Choroid plexus epithelial cell (primary cell): ENCODE measurements at places on chromosomes 11 and 22.

GRCh38 chr11:67630228-67630942 is 648 bp upstream of the NUDT8 start:
- DNase-seq = peak; percentile 98

DNA sequence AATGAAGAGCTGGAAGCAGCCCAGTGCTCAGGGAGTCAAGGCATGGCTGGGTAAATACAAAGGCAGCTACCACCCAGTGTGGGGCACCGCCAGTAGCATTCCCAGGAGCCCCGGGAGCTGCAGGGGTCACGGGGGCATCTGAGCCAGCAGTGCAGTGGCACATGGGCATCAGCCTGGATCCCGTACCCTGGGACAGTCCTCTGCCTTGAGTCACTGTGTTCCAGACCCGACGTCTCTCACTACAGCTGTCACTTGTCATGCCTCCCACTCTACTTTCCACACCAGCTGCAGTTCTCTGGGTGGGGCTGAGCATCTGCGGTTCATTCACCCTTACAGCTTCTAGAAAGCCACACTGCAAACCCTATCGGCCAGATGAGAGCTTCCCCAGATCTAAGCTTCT is 29.6 kb downstream of the DHCR7 start:
- no peak for DNase-seq

DNA sequence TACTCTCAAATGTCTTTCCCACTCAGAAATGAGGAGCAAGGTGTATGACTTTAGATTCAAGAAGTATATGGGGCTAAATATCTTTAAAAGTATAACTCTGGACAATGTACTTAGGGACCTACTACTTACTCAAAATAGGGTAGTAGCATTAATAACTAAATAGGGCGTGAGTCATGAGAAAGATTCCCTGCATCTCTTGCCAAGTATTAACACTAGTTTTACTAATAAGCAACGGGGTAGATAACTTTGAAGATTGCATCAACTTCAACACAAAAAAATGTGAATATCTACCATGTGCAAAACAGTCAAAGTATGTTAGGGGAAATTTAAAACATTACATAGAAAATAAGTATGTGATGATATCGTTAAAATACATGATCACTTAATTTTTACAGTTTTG is 99.6 kb downstream of the PGR start:
- DNase-seq = peak; percentile 19

- DNase-seq = no peak
Observed at GRCh38 chr22:33221568-33221967, 163.4 kb upstream of the SYN3 start.

- peak; percentile 8 for DNase-seq
Observed at GRCh38 chr22:22553735-22554586, 5.1 kb downstream of the PRAME start.

DNA sequence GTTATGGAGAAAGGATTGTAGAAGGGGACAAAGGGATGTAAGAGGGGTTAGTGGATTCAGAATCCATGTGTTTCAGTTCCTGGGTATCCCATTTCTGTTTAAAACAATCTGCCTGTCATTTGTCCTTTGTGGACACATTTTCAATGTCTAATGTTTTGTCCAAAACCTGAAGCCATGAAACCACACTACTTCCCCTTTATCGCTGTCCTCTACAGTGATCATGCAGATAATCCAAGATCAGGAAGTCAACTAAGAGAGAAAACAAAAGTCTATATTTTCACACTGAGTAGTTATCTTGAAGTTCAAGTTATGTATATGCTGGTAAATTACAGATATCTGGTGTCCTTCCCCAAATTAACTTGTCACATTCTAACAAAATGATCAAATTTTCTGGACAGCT is 457.0 kb downstream of the NTM start:
- DNase-seq = no peak

DNA sequence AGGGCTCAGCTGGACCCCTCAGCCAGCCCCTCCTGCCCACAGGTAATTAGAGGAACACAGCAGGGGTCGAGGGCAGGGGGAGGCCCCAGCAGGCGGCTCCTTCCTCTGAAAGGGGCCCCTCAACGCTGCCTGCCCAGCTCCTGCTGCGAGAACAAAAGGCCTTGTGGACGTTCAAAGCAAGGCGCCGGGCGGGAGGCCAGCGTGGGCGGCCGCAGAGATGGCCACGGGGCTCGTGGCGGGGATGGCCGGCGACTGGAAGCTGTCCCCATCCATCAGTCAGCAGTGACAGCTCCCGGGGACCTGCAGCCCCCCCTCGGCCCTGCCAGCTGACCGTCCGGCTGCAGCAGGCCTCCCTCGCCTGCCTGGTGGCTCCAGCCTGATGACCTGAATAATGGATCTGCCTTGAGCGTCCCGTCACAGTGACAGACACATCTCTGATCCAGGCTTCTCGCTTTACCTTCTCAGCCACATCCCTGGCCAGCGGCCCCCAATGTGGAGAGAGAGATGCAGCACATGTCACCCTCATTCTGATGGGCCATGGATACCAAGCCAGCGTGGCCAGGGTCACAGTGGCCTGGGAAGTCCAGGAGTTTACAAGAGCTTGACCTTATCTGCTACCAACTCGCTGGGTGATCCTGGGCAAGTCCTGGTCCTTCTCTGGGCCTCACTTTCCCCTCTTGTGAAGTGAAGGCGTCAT is 159.3 kb downstream of the MN1 start:
- DNase-seq = no peak

DNA sequence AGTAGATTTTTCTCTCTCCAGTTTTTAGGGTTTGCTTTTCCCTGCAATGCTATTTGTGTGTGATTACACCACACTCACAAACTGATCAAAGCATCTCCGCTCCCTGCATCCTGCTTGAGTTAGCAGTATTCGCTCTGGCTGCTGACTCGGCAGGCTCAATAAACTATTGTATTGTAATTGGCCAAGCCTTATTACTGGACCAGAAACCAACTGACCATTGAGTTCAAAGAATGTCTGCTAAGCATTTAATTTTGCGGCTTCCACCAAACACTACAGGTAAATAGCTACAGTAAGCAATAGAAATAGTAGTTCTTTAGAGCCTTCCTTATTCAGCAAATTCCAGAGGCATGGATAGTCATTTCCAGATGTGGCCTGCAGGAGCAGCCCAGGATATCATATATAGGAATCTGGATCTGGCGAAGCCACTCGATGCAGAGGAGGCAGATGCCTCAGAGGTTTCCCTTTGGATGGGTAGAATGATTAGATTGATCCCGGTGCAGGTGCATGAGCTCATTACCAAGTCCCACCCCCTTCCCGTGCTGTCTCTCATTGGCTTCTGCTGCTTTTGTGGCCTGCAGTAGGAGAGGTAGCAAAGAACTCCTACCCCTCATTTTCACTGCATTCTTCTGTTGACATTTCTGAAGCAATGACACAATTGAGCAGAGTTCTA is 77.3 kb downstream of the COMMD9 start:
- no peak for DNase-seq

DNA sequence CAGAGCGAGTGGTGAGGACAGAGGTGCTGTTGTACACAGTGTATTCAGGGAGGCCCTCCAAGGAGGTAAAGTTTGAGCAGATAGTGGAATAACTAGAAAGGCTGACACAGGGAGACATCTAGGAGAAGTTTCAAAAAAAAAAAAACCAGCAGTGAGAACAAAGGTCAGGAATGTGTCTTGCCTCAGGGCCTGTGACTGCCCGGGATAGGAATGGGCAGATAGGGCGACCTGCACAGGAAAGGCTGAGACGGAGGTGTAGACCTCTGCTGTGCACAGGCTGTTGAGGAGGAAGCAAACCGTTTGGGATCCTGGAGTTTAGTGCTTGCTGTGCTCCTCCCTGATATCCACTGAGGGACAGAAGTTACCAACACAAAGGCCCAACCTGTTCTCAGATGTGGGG is 406.5 kb upstream of the B3GAT1 start:
- DNase-seq = no peak

DNA sequence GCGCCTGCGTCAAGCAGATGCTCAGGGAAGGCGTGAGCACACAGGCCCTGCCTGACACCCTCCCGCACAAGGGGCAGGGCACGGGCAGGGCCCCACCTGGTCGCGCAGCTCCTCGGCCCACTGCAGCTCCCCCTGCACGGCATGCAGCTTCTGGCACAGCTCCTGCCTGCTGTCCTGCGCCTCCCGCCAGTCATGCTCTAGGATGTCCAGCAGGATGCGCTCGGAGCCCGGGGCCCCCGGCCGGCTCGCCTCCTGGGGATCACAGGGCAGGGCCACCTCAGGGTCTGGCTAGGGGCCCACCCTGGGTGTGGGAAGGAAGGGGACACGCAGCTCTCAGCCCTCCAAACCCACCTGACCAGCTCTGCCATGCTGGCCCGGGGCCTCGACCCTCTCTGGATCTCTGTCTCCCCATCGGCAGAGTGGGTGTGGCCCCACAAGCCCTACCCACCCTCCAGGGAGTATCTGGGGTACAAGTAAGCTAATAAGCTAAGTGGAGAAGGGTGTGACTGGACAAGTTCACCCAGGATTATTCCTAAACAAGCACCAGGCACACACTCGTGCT is 10.7 kb downstream of the CARD10 start:
- no peak for DNase-seq

- no peak for DNase-seq
Observed at GRCh38 chr11:94507485-94507884, 4.8 kb upstream of the C11orf97 start.

GRCh38 chr11:31628111-31628510 is 118.5 kb downstream of the ELP4 start:
- DNase-seq = no peak

- no peak for DNase-seq
Observed at GRCh38 chr11:117580866-117581265, 216.2 kb downstream of the DSCAML1 start.

GRCh38 chr22:38303974-38304373 is 13.3 kb downstream of the CSNK1E start:
- no peak for DNase-seq

- DNase-seq = no peak
Observed at GRCh38 chr11:110027627-110028371, 65.4 kb upstream of the ZC3H12C start.

GRCh38 chr22:27919942-27920755 is 1.1 kb upstream of the PITPNB start:
- DNase-seq = peak; percentile 73

DNA sequence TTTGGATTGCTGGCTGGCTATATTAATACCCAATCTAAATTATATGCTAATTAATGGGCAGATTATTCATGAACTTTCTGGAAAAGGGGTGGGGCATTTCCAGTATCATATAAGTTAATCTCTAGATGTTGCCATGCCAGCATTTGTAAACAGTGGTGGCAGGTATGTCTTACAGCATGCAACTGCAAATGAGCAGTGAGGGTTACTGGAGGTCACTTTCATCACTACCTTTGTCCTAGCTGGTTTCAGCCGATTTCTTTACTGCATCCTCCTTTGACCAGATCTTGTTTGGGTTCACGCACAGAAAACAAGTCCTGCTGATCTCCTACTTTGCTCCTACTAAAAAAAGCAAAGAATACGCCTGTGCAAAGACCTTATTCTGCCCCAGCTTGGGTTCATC is 89.1 kb upstream of the USP47 start:
- DNase-seq = no peak

- no peak for DNase-seq
Observed at GRCh38 chr22:40862013-40862412, at the start of gene DNAJB7. TSS of gene DNAJB7 (minus strand) at chr22:40862113. CDS start at chr22:40861994, 119 bp downstream.

- no peak for DNase-seq
Observed at GRCh38 chr22:31040542-31041398, 40.3 kb upstream of the SMTN start.

GRCh38 chr22:43237280-43237679 is 50.3 kb upstream of the TTLL12 start:
- no peak for DNase-seq

DNA sequence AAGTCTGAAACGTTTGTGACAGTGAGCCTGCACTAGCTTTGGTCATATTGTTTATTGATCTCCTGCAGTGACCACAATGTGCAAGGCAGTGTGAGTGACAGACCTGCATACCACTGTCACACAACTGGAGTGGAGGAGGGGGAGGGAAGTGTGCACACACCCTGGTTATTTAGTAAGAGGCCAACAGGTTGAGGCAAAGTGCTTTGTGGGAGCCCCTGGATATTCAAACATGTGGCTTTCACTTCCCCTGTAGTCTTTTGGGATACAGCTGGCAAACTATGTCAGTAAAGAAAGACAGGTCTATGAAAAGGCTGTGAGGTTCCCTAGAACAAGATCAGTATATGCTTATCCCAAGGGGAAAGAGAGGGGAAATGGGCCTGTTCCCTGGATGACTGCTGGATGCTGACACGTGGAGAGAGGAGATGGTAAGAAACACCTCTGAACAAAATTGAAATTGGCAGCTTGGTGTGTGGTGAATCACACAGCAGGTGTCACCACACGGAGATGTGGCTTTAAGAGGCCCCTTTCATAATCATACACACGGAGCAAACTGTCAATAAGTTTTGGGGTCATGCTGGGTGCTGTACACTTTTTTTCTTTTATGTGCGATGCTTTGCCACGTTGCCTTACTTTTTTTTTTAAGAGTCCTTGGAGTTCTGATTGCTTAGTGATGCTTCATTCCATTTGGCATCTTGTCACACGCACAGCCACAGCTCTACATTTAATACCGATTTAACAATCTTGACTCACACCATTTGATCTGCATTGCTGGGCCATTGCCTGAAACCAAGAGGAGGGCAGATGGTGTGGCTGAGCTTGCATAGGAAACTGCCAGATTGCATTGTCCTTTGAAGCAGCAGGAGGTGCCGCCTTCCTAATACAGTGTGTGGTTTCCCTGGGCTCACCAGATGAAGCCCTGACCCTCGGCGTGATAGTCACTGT is 11.3 kb downstream of the OSBP2 start:
- peak; percentile 28 for DNase-seq

GRCh38 chr11:105344938-105345337 is 205.4 kb upstream of the CARD18 start:
- peak; percentile 31 for DNase-seq

DNA sequence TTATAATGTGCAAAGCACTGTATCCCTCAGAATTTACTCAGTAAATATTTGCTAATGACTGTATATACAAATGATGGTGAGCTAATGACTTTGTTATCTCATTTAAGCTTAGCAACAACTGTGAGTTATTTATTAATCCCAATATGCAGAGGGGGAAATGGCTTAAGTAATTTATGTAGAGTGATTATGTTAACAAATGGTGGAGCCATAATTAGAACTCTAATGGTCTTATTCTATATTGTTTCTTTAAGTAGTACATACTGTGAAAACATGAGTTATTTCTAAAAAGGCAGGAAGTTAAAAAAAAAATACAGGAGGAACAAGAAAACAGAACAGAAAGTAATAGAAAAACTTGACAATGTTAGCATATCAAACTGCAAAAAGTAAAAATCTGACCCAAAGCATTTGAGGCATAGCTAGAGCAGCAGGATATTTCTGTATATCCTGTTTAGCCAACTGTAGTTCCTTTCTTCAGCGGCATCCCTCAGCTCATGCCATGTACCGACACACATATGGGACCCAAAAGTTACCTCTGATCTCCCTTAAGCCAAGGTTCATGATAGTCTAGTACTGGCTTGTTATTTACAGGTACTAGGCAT is 94.2 kb downstream of the FCHSD2 start:
- DNase-seq = peak; percentile 8

GRCh38 chr22:50070366-50070765 is 12.3 kb upstream of the TTLL8 start:
- no peak for DNase-seq

- peak; percentile 89 for DNase-seq
Observed at GRCh38 chr11:28447226-28447625, 339.0 kb downstream of the METTL15 start.
